ENCODE measurements at places on chromosomes 4 and X.

- no peak for DNase-seq
Measured at GRCh38 chr4:123643691-123644090, 247.1 kb downstream of the SPRY1 start.

- no peak for DNase-seq
Measured at GRCh38 chrX:132173647-132174046, 45.6 kb downstream of the RAP2C start.

DNA sequence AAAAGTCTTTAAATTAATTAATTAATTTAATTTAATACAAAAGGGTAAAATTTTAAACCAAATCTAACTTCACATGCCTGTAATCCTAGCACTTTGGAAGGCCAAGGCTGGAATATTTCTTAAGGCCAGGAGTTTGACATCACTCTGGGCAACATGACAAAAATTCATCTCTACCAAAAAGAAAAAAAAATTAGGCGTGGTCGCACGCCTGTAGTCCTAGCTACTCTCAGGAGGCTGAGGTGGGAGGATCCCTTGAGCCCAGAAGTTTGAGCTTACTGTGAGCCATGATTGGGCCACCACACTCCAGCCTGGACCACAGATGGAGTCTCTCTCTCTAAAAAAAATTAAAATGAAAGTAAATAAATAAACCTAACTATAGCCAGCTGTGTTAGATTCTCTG lies 39.2 kb upstream of the ANTXR2 start:
- no peak for DNase-seq

- no peak for DNase-seq
Measured at GRCh38 chr4:41526628-41527027, 11.3 kb upstream of the LIMCH1 start.

- DNase-seq, result no peak
Measured at GRCh38 chr4:19010761-19011160, 989.2 kb upstream of the LCORL start.

GRCh38 chrX:100663642-100664041 lies 19.6 kb downstream of the SRPX2 start:
- no peak for DNase-seq

DNA sequence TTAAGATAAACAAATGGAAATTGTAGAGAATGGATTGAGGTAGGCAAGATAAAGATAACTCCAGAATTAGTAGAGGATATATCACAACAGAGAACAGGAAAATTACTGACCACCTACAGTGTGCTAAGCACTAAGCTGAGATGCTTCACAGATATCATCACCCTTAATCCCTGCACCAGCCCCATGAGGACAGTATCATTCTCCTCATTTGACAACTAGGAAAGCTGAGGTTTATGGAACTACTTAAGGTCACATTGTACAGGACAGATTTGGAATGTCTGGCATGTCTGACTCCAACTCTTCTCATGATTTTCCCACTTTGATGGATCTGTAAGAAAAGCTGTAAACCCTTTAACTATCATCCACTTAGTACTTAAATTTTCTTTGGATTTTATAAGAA lies 95.5 kb downstream of the CASK start:
- no peak for DNase-seq

DNA sequence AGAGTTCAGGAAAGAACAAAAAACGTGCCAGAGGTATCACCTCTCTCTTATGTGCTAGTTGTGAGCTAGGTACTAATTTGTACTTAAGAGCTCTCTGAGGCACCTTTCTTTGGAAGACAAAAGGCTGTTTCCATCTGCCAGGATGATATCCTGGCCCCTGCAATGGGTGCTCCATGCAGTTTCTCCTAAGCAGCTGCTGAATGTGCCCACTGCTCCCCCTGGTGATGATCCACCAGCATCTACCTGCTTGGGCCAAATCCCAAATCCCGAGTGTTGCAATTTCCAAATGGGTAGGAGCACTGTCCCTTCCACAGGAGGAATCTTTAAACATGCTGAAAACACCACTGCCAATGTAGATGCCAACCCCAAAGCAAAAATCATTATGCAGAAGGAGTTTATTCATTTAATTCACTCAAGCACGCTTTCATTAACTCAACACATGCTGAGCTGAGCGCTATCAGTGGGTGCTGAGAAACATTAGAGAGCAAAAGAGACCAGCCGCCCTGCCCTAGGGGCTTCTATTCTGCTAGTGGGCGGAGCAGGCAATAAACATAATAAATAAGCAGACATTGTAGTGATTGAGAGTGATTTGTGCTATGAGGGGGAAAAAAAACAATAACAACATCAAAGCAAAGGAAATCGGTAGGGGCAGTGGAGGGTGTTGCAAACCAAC lies 69.6 kb upstream of the C4orf50 start:
- no peak for DNase-seq
